ENCODE measurements at places on chromosomes 1 and 21. TPM values are rescaled to one million over a fixed set of nuclear protein-coding genes. Genes with fewer than 3 reads are reported as not detected.

RBP7 gene
- not detected for total RNA-seq

CYP4A22 gene
- total RNA-seq: 0.07 TPM

MCOLN3 gene
- not detected for total RNA-seq

DNA sequence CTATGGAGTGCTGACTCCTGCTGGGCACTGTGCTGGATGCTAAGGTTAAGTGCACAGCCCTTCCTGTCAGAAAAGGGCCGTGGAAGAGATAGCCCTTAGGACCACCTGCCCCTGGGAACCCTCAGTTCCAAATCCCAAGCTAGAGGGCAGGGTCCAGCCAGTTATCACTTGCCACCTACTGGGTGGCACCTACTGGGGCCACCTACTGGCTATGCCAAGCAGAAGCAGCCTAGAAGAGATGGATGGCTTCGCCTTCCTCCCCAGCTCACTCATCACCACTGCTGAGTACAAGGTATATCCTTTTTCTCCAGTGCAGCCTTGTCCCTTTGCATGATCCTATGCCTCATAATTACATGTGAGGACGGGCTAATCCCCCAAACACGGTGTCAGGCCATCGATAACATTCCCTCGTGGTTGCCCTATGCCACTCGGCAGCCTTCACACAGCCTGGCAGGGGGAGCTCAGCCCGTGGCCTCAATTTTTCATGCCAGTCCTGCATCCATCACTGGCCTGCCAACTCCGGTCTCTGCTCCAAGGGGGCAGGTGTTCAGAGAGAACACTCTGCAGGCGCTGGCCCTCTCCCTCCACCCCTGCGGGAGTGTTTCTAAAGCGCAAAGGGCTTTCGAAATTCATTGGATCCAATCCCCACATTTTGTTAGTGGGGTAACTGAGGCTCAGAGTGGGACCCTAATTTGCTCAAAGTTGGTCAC is 49.0 kb downstream of the SYT2 start:
- H3K27ac ChIP-seq: no peak overlapping the region
- no peak for DNase-seq
- H3K4me1 ChIP-seq: no peaks in the 10 kb centered on the region
- H3K27me3 ChIP-seq: peaks cover 41% of the 10 kb centered on the region
- H3K36me3 ChIP-seq: no peaks in the 10 kb centered on the region

- no peaks in the 10 kb centered on the region for H3K36me3 ChIP-seq
- H3K4me1 ChIP-seq: peaks cover 5% of the 10 kb centered on the region
- no peak for DNase-seq
- H3K27me3 ChIP-seq: no peaks in the 10 kb centered on the region
Observed at GRCh38 chr21:45128613-45129188, 54.3 kb downstream of the ADARB1 start.

GRCh38 chr1:173016419-173016818 is 34.3 kb downstream of the TNFSF18 start:
- no peak overlapping the region for H3K27ac ChIP-seq
- H3K36me3 ChIP-seq: no peaks in the 10 kb centered on the region
- DNase-seq: no peak
- no peak overlapping the region for H3K4me3 ChIP-seq
- H3K27me3 ChIP-seq: no peaks in the 10 kb centered on the region
- H3K4me1 ChIP-seq: no peaks in the 10 kb centered on the region

Data from K562 (cell line).